ENCODE measurements at places on chromosomes 1 and 21.
A peak's percentile ranks its signal among the peaks of the same experiment; 100 is the strongest.

DNA sequence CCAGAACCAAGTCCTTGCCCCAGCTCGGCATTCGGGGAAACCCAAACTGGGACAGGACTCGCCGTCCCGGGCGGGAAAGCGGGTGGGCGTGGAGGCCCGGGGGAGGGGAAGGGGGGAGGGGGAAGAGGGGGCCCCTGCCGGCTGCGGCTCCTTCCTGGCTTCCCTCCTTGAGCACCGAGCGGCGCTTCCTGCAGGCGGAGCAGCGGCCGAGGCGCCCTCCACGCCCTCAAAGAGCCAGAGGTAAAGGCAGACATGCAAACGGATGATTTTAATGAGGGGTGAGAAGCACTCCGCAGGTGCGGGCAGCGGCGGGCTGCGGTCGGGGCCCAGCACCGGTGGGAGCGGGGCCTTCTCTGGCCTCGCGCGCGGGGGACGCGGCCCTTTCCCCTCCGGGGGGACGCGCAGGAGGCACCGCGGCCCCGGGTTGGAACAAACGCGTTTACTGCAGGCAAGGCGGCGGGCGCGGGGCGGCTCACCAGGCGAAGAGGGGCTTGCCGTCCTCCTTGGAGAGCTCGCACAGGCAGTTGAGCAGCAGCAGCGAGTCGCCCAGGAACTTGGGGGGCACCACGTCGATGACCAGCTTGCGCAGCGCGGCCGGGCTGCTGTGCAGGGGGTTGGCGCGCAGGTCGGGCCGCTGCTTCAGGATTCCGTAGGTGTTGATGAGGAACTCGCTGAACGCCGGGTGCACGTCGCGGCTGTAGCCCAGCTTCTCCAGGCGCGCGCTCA lies 5.7 kb upstream of the FTCD start:
- no peak for DNase-seq

DNA sequence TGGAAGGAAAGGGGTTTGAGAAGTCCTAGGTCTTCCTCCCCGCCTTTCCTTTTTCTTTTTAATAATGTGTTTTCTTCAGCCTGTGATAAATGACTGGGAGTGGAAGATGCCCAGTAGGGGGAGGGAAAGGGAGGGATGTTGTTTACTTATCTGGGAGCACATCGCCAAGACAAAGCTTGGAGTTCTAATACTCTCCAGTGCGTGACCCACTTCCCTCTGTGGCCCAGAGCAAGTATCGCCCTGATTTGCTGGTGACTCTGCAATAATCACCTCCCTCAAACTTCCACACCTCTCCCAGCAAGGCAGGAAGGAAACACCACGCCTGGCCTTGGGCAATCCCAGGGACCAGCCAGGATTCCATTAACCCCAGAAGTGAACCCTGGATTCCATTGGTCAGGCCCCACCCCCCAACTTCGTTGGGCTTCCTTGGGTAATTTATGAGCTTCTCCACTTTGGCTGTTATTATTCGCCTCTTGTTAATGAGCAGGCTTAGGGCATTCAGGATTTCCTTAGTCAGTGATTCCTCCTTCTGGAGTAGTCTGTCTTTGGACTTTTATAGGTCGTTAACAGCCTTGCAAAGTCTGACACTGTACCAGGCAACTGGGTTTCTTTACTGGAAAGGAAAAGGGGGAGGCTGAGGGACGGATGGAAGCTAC lies 24.3 kb upstream of the GRHL3 start:
- peak; percentile 96 for DNase-seq

- no peak for DNase-seq
These were observed 39.1 kb downstream of the IGSF3 start for GRCh38 chr1:116628448-116628847.

DNA sequence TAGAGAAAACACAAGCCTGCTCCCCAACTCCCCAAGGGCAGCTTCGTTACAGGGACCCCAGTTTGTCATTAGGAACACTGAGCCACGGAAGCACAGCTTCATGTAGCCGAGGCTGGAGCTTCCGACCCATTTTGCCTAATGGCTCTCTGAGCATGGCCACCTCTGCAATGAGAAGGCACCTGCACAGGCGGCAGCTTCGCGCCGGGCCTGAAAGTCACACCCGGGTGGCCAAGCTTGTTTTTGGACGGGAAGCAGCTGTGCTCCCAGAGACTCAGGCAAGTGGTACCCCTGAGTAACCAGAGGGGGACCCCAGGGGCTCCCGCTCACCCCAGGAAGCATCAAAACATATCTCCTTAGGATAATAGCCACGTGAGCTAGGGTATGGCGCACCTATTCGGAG lies 80.9 kb downstream of the SLC66A1 start:
- no peak for DNase-seq

- DNase-seq, result peak; percentile 42
These were observed 37.1 kb upstream of the CTTNBP2NL start for GRCh38 chr1:112358798-112359408.

GRCh38 chr21:26833460-26833939 lies 11.7 kb downstream of the ADAMTS1 start:
- no peak for DNase-seq

- no peak for DNase-seq
These were observed 43.5 kb upstream of the SDC3 start for GRCh38 chr1:30952098-30952497.

GRCh38 chr1:207088701-207089626 lies at the start of gene C4BPB:
Gene C4BPB, plus strand, starts transcription at chr1:207088860. Its CDS starts 672 bp downstream, at chr1:207089532.
- DNase-seq, result peak; percentile 78

- no peak for DNase-seq
These were observed 18.3 kb downstream of the INTS3 start for GRCh38 chr1:153746174-153746573.

- peak; percentile 88 for DNase-seq
These were observed 54.6 kb upstream of the PRKACB start for GRCh38 chr1:84089465-84089864.

- no peak for DNase-seq
These were observed 122.2 kb downstream of the NRDC start for GRCh38 chr1:51756290-51756689.

DNA sequence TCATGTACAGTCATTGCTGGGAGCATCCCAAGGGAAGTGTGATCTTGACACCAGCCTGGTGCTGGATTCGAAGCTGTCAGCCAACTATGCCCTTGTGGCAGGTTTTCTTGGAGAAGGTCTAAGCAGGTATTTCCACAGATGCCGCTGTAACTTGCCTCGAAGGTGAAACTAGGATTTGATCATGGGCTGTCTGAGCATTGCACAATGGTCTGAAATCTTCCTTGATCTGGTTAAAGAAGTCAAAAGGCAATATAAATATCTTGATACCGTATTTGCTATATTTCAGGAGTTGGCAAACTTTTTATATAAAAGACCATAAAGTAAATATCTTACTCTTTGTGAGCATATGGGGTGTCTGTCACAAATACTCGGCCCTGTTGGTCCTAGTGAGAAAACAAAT lies 206.8 kb downstream of the LYPLAL1 start:
- DNase-seq, result no peak

DNA sequence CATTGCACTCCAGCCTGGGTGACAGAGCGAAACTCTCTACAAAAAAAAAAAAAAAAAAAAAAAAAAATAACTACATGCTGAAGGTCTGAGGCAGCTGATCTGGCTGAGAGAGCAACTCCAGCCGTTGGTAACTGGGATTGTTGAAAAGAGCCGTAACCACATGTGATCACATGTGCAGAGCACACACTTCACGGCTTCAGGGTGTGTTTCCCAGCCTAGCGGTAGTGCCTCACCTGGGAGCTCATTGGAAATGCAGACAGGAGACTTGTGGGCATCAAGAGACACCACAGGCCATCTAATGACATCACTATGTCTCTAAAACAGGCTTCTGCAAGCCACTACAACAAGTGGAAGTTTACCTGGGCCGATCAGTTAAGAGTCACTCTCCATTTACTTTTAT lies 11.8 kb upstream of the OTUD7B start:
- DNase-seq, result no peak

GRCh38 chr21:42027822-42028765 lies 17.9 kb upstream of the ZBTB21 start:
- no peak for DNase-seq

- DNase-seq, result no peak
These were observed at the start of gene MRAP for GRCh38 chr21:32298658-32299081. Gene MRAP, plus strand, starts transcription at chr21:32298855. Its CDS starts 117 bp downstream, at chr21:32298972.

DNA sequence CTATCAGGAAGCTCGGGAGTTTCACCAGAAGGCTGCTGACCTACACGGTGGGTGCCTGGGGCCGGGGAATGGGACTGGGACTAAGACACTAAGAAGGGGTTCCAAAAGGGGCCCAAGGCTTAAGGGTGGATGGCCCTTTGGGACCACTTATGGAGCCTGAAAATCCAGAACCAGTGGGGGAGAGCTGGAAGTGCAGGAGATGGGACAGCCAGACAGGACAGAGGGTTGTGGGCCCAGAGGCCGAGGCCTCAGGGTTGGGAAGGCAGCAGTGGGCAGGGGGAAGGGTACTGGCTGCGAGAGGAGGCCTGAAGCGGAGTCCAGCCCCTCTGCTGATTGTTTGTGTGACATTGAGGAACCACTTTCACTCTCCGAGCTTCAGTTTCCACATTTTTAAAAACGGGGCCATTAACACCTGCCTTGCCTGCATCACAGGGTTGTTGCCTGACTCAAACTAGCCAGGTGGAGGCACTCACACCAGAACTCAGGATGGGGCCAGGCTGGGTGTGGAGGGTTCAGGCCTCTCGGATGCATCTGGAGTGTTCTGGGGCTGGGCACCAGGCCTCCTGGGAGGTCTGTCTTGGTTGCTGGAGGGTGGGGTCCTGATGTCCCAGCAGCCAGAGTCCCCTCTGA lies 3.0 kb downstream of the TTC24 start:
- no peak for DNase-seq

- no peak for DNase-seq
These were observed 71.4 kb upstream of the PPP2R5A start for GRCh38 chr1:212213784-212214183.
